NCI-H2081 treated with DMSO at 0.1 percent for 48 hours (cell line): ENCODE measurements at places on chromosomes 1 and 21.

DNA sequence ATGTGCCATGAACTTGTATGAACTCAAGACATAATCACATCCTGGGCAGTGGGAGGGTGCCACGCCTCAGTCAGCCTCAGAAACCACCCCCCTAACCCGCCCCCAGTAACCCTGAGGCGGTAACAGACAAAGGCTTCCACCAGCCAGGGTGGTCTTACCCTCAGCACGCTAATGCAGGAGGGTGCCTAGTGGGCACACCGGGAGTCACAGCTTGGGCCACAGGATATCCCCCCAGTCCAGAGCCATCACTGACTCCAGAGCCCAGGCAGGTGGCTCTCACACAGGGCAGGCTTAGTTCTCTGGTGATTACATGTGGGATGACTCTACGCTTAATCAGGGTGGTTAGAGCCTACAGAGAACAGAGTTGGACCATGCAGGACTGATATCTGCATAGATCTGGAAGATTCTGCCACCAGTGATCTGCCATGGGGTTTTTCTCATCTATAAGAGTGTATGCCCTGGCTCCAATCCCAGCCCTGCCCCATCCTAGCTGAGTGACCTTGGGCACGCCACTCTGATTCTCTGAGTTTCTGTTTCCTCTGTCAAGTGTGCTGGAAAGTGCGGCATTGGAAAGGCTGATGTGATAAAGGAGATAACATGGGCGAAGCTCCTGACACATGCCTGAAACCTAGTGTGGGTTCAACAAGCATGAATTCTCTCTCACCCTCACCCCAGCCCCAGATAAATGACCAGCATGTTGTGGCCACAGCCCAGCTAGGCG is 27.3 kb downstream of the OPTC start:
- no peak for DNase-seq

GRCh38 chr1:160708801-160709200 is 2.8 kb downstream of the CD48 start:
- DNase-seq, result no peak

- no peak for DNase-seq
Observed at GRCh38 chr1:151585622-151586021, 26.2 kb upstream of the SNX27 start.

- no peak for DNase-seq
Observed at GRCh38 chr1:210072896-210073504, 135.0 kb downstream of the SYT14 start.

GRCh38 chr1:42186152-42186551 is 21.6 kb upstream of the GUCA2A start:
- DNase-seq, result no peak

DNA sequence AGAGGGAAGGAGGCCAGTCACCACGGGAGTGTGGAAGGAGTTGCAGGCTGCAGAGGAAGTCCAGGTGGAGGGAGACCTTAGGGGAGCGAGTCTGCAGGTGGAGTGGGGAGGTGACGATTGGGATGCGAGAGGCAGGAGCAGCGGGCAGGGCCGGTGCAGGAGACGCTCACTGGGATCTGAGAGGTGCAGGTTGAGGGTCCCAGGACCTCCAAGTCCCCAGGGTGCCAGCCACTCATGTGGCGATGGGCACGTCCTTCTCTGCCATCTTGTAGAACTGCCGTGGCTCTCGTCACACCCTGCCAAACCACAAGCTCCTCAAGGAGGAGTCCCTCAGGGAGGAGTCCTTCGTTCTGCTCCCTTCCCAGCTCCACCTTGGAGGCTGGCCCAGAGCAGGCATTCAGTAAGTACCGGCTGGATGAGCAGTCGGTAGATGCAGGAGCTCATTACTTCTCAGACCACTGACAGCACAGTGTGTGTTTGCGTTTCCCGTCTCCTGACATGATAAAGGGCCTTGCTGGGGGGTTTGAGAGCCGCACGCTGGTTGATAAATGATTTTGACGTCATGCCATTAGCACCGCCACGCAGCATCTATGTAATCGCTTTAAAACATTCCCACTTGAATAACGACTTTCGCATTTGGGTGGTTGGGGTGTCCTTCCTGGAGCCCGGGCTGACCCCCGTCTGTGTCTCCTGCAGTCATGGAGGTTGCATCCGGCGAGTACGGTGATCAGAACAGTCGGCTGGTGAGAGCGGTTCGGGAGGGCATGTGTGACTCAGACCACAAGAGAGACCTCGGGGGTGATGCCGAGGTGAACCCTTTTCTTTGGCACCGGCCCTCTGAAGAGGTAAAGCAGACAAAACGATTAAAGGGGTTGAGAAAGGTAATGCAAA is 27.8 kb downstream of the TFF3 start:
- no peak for DNase-seq

DNA sequence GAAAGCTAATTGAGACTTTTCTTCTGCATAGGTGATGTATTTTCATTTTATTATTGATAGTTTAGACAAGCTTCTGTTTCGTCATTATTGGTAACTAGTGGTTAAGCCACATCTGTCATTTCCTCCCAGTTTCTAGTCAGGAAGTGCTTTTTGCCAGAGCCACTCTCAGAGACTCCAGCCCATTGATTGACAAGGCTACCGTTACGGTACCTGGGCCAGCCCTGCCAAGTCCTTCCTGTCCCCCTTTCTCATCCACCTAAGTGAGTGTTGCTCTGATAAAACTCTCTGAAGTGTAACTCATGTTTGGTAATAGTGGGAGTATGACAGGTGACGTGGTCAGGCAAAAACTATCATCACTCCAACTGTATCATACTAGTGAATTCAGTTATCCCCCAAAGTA is 29.6 kb upstream of the AGL start:
- DNase-seq, result no peak

DNA sequence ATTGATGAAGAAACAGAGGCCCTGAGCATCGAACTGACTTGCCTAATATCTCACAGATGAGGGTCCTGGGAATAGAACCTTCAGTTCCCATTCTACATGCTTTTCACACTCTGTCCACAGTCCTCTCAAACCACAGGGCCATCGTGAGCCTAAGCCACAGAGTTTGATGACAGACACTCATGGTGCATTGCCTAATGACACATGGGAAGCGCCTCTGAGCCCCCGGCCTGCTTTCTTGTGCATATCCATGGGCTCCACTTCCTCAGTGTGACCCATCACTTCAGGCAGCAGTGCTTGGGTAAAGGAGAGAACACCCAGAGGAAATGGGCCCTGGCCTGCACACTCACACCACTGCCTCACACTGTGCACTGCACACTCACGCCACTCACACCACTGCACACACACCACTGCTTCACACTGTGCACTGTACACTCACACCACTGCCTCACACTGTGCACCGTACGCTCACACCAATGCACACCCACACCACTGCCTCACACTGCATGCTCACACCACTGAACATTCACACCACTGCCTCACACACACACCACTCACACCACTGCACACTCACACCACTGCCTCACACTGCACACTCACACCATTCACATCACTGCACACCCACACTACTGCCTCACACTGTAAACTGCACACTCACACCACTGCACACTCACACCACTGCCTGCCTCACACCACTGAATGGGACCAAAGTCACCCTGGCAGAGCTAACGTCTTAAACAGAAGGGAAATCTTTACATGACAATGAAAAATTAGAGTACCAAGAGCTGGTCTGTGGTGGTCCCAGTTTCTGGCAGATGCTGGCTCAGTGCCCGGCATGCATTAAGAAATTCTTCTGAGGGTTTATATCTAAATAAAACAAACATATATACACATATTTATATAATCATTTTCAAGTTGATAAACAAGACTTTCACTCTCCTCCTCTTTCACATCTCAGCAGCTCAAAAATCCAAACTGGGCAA is 53.0 kb downstream of the KANK4 start:
- DNase-seq, result no peak

DNA sequence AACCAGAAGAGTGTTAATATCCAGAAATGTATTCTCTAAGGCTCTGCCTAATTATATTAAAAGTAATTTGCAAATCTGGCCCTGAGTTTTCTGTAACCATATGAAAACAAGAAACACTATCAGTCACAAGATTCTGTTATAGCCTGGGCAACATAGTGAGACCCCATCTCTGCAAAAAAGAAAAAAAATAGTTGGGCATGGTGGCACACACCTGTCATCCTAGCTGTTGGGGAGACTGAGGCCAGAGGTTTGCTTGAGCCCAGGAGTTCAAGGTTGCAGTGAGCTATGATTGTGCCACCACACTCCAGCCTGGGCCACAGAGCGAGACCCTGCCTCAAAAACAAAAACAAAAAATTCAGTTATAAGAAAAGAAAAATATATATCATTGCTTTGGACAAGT is 25.6 kb downstream of the C1orf21 start:
- no peak for DNase-seq

- no peak for DNase-seq
Observed at GRCh38 chr1:118786454-118787155, 201.5 kb downstream of the TBX15 start.

GRCh38 chr1:2533365-2533764 is 3.3 kb upstream of the HES5 start:
- no peak for DNase-seq
